CD8-positive, alpha-beta memory T cell (primary cell): ENCODE measurements at places on chromosomes 16 and 17. TPM values are rescaled to one million over a fixed set of nuclear protein-coding genes. Genes with fewer than 3 reads are reported as not detected.

SDR42E1 gene
- polyA plus RNA-seq = 1.9 TPM

SEPTIN12 gene
- polyA plus RNA-seq = not detected

ASGR1 gene
- polyA plus RNA-seq = not detected

CHD9NB gene
- polyA plus RNA-seq = not detected

LDAF1 gene
- polyA plus RNA-seq = 16.0 TPM

KRTAP2-1 gene
- polyA plus RNA-seq = not detected

KCNH6 gene
- polyA plus RNA-seq = not detected

CALB2 gene
- polyA plus RNA-seq = not detected

SLC16A5 gene
- polyA plus RNA-seq = 0.82 TPM

DHRS7C gene
- not detected for polyA plus RNA-seq

KRTAP4-9 gene
- polyA plus RNA-seq = not detected

DBNDD1 gene
- 0.94 TPM for polyA plus RNA-seq

CD300LB gene
- not detected for polyA plus RNA-seq

CMTM3 gene
- 131 TPM for polyA plus RNA-seq
